T-helper 17 cell (primary cell): ENCODE measurements at places on chromosomes 13 and 19.

DNA sequence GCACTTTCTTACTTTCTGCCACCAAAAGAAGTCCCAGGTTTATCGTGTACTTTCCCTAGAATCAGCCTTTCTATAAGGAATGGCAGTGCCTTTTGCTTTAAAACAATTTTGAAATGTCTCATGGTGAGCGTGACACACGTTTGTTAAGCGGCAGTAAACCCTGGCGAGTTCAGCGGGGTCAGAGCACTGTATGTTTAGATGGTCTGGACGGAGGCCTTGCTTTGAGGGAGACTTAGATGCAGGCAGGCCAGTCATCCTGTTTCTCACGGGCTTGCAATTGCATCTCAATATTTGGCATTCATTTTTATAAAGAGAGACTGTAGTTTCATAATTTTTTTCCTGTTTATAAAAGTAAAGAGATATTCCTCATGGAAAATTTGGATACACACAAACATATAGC, 96.4 kb downstream of the TNFRSF19 start:
- no peak for DNase-seq

DNA sequence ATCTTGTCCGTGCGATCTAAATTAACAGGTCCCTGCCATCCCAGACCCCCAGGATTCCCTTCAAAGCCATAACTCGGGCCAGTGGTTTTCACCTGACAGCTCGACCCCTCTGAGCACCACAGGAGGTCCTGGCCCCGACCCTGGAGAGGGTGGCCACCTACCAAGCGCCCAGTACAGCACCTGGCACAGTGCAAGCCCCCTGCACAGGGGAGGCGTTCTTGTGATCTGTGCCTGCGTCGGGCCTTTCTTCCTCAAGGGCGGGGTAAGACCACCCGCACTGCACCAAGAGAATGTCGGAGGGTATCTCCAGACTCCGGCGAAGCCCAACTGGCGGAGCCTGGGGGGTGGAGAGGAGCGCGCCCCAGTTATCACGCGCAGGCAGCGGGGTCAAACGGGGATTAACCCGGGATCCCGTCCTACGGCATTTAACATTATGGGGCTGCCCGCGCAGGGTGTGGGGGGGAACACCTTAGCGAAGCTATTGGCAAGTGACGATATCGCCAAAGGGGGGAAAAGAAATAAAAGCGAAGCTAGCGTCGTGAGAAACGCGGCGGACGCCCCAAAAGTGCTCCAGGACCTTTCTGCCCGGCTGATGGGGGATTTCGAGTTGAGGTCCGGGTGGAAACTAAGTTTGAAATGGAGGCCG, 1.3 kb upstream of the HNRNPL start:
- no peak for DNase-seq

DNA sequence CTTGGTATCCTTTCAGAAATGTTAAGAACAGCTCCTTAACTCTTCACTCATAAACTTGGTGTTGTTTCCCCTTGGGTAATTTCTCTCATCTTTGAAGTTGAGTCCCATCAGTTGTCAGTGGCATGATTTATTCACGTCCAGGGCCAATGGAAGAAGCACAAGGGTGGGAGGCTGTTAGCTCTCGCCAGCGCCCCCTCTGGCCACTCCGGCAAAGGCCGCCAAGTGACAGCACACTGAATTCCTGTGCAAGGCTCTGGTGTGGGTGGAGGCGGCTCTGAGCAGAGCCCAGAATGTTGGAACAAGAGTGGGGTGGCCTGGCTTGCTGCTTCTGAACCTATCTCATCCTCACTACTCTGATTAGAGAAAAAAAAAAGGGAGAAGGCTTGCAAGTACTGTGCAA, 13.1 kb upstream of the MEDAG start:
- no peak for DNase-seq

GRCh38 chr13:71046360-71047079, 820.5 kb downstream of the DACH1 start:
- no peak for DNase-seq

GRCh38 chr19:46371371-46371901, 24.5 kb downstream of the PPP5C start:
- no peak for DNase-seq

DNA sequence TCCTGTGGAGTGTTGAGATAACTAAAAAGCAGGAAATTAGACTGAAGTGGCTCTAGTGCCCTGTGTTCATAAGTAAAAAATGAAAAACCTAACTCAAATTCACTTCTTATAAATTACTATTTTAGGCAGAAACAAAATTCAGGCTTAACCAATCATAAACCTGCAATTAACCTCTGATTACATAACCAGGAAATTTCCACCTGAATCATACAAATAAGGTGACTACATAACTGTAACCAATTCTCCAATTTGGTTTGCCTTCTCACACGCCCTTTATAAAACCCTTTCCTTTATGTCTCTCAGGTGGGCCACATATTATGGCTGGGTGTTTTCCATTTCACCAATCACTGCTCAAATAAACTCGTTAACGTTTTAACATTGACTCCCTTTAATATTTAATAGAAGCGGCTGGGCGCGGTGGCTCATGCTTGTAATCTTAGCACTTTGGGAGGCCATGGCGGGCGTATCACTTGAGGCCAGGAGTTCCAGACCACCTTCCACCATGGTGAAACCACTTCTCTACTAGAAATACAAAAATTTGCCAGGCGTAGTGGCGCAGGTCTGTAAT, 22.9 kb upstream of the ZNF724 start:
- DNase-seq: no peak
